ENCODE measurements at places on chromosomes 7 and 10.

DNA sequence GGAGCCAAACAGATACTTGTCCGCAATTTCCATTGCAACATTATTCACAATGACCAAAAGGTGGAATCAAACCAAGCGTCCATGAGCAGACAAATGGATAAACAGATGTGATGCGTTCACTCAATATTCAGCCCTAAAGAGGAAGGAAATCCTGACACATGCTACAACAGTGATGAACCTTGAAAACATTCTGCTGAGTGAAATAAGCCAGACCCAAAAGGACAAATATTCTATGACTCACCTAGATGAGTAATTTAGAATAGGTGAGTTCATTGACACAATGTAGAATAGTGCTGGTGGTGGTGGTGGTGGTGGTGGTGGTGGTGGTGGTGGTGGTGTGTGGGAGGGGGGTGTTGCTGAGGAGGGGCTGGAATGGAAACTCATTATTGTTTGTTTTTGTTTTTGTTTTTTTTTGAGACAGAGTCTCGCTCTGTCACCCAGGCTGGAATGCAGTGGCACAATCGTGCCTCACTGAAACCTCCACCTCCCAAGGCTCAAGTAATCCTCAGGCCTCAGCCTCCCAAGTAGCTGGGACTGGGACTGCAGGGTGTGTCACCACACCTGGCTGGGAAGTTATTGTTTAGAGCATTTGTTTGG is 28.6 kb downstream of the SMKR1 start:
- DNase-seq: no peak

- no peak for DNase-seq
Observed at GRCh38 chr7:92750447-92750839, 85.9 kb downstream of the CDK6 start.

DNA sequence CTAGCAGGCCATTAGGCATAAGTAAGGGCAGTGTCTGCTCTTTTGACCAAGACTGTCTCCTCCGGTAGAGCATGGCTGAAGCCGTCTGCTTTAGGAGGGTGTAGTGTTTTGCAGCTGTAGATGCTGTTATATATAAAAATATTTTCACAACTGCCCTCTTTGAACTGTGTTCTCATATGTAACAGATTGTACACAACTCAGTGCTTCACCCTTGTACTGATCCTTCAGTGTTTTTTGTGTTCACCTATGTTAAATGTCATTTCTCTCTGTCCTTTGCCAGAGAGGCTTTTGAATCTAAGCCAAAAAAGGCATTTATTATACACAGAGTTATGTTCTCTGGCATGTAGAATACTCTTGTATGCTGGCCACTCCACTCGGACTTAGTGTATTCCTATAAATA is 135.5 kb downstream of the BICC1 start:
- DNase-seq: no peak

DNA sequence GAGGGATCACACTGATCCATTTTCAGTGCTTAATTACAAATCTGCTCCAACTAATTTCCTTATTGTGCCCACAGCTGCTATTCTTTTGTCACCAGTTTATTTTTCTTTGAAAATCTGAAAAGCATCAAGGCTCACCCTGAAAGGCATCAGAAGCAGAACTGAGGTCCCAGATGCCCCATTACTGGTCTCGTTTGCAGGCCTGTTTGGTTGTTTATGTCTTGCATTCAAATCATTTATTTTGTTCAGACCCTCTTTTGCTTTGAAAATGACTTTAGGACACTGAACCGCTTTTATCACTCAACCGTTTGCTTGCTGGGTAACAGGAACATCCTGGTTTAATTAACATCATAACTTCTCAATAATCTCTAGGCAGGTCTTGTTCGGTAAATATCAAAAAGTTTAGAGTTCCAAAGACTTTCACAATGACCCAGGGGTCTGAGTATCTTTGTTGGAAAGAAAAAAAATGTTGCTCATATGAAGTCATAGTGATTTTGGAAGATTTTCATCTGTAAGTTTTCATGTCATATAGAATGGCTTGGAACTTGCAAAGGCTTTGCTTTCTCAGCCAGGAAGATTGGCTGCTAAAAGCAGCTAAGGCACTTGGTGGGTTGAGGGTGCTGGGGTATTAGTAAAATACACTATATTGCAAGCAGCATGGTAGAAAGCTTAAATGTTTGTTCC is 398.3 kb upstream of the NPVF start:
- no peak for DNase-seq

DNA sequence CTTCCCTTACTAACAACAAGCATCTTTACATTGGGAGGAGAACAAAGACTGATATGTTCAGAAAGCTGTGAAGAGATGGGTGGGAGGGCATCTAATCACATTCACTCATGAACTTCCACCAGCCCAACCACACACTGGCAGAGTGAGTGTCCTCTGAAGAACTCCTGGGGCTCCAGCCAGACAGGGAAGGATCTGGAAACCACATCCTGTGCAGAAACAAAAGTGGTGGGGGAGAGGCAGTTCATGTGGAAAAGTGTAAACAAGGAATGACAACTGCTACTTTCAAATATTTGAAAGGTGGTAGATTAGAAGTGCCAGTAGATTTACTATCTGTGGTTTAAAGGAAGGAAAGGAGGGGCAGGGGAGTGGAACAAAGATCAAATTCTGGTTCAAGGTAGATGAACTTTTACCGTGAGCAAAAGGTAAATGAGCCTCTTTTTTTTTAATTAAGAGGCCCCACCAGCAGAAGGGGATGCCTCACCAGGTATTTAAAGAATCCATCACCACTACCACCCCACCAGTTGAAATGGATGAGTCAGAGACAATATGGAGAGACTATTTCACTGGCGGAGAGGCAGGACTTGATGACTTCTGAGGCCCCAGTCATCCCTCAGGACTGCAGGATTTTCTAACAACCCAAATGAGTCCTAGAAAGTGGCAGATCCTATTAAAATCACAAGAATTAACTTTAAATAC is 34.5 kb downstream of the GOT1 start:
- DNase-seq: no peak

DNA sequence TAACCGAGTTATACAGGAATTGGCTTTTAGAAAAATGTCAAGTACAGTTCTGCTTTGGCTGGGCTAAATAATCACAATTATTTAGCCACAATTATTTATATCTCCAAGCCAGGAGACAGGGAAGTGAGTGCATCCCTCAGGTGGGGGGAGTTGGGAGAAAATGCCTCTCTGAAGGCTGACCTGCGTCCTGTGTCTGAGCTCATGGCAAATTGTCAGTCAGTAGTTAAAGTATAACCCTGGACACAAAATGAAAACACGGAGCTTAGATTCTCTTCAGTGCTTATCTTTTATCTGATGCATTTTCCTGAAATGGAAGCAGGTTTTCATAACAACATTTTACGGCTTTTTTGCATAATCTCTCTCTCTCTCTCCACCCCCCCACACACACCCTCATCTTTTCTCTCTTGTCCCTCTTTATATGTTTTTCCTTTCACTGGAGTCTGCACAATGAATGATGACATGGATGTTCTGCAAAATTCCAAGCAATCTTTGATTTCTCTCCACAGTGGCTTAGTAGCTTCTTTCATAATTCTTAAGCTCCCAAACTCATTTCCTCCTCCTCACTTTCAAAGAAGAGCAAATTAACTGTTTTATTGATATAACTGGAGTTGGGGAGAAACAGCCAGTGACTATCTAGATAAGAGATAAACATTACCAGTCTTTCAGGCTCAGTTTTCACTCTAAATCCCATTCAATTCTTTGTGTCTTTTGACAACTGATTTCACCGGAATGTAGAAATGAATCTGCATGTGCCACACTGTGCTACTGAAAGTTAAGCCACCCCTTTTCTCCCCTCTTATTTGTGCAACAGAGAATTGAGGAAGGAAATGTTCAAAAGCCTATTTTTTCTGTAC is 521.4 kb upstream of the GHITM start:
- no peak for DNase-seq

All from NCI-H2081 treated with DMSO at 0.1 percent for 48 hours (cell line).